ENCODE measurements at places on chromosomes 7 and 10.

DNA sequence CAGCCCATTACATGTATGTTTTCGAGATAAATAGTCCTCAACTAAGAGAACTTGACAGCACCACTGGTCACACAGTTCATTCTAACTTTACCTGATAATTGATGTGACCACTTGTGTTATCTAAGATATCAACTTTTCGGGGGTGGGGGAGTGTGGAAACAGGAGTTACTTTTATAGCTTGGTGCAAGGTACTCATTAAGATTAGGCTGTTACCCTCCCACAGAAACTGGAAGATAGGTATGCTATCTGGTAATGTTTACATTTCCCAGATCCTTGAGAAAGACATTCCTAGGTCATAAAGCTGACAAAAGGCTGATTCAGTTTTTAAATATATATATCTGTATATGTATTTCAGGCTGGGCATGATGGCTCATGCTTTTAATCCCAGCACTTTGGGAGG lies 11.1 kb downstream of the ERVW-1 start:
- no peak for DNase-seq
- peaks cover 2% of the 10 kb centered on the region for H3K36me3 ChIP-seq
- no peak overlapping the region for H3K4me3 ChIP-seq
- no peak overlapping the region for H3K27ac ChIP-seq
- no peaks in the 10 kb centered on the region for H3K27me3 ChIP-seq

DNA sequence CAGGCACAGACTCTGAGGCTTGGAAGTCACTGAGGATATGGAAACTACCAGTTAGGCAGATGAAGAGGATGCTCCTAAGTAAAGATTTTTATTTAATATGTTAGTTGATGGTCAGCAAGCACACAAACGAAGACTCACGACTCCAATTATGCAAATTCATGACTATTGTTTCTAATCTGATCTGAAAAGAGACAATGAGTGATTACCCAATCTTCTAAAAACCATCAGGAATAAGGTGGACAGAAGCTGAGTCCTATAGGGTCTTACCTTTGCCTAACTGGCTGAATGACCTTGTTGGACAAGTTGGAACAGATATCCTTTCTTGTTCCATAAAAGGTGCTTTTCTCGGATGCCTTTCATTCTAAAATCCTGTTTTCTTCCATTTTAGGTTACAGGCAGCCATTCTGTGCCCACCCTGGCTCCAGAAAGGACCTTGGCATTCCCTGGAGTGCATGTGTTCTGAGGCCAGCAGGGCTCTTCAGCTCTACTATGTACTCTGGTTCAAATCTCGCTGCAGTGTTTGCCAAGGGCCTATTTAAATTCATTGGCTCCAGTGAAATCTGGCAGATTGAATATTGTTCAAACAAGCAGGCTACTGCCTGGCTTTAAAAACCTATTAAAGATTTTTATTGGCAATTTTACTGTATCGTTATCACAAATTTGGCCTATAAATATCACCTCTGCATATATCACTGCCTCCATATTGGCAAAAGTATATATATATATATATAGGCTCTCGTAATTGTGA lies 77.5 kb downstream of the SLC25A13 start:
- no peaks in the 10 kb centered on the region for H3K36me3 ChIP-seq
- no peaks in the 10 kb centered on the region for H3K27me3 ChIP-seq
- DNase-seq, result no peak
- no peak overlapping the region for H3K27ac ChIP-seq
- no peak overlapping the region for H3K4me3 ChIP-seq
- no peaks in the 10 kb centered on the region for H3K4me1 ChIP-seq

DNA sequence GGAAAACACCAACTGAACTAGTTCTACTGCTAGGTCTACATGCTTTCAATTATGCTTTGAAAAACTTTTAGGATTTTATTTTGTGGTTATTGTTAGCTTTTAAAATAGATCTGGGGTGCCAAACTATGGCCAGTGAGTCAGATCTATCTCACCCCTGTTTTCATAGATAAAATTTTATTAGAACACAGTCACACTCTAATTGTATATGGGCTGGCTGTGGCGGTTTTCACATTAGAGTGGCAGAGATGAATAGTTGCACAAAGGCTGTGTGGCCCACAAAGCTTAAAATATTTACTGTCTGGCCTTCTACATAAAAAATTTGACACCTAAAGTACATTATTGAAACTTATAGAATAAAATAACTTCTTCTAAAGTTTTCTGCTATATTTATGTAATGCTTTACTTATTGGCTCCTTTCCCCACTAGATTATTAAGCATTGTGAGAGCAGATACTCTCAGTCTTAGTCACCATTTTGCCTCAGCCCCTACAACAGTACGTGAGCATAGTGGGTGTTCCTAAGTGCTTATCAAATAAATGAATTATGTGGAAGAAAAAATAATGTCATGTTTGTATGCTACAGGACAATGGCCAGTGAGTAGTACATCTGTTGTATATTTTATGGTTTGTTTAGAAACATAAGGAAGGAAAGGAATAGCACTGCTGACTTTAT lies 5.4 kb upstream of the SUV39H2 start:
- H3K4me1 ChIP-seq, result peaks cover 10% of the 10 kb centered on the region
- DNase-seq, result no peak
- no peak overlapping the region for H3K27ac ChIP-seq
- H3K36me3 ChIP-seq, result peaks cover 29% of the 10 kb centered on the region

GRCh38 chr7:150791304-150791703 lies 8.9 kb downstream of the TMEM176B start:
- no peak overlapping the region for H3K4me3 ChIP-seq
- H3K27me3 ChIP-seq, result no peaks in the 10 kb centered on the region
- no peak for DNase-seq
- H3K27ac ChIP-seq, result no peak overlapping the region
- no peaks in the 10 kb centered on the region for H3K36me3 ChIP-seq
- H3K4me1 ChIP-seq, result peaks cover 3% of the 10 kb centered on the region

DNA sequence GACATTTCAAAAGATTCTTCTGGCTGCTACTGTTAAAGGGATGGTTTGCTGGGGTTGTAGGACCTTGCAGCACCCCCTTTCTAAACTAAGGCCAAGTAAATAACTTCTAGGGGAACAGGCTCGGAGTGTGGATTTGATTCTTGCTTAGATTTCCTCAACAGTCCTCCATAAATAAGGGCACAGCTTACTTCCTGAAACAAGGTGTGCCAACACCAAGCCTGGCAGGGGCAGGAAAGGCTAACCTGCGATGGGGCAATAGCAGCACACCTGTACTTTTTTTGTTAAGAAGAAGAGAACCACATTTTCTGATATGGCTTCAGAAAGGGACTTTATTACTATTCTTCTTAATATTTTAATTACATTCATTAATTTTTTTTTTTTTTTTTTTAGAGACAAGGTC lies 121.9 kb downstream of the RNF216 start:
- H3K27ac ChIP-seq, result no peak overlapping the region
- no peak for DNase-seq
- H3K4me1 ChIP-seq, result peaks cover 37% of the 10 kb centered on the region
- H3K36me3 ChIP-seq, result peaks cover 3% of the 10 kb centered on the region
- no peaks in the 10 kb centered on the region for H3K27me3 ChIP-seq

DNA sequence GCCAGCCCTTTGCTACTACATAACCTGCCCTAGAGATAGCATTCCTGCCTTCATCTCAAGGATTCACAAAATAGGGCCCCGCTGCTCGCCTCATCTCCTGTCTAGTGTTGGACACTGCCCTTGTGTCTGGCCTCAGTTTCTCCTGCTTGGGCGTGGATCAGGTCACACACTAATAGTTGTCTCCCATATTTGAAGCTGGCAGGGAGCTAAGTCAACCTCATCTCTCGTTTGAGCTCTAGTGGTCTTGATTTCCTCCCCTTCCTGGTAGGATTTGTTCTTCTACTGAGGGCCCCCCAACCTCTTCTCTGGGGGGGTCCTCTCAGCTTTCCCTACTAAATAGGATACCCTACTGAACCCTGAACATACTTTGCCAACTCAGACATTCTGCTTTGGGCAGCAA lies 42.2 kb downstream of the ADCYAP1R1 start:
- no peaks in the 10 kb centered on the region for H3K4me1 ChIP-seq
- no peak for DNase-seq
- no peaks in the 10 kb centered on the region for H3K36me3 ChIP-seq

DNA sequence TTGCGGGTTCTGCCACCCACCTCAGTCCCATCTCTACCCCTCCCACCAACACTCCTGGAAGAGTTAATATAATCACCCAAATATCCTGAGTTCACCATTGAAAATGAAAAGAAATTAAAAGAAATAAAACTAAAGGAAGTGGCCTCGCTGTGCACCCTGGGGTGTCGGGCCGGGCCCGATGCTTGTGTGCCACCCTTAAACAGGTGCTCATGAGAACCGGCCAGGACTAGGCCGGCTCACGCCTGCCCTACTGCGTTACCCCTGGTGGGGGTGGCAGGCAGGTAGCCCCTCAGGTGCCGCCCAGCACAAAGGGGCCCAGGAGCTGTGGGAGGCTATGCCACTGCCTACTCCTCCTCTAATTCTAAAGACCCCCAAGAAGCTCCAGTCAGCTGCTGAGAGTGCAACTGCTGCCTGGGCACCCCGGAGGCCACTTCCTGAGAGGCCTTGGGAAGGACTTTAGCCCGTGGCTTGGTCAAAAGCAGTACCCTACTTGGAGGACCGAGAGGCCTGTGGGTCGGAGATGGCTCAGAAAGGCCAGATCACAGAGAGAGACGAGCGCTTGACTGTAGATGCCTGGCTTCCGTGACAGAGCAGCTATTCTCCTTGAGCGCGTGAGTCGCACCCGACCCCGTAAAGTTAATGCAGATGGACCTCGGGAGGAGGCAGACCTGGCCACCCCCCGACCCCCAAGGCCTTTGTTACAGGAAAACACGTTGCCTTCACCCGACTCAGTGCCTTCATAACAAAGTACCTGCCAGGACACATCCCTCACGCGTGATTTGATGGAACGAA lies 51.0 kb upstream of the PPP2R2D start:
- H3K4me1 ChIP-seq, result no peaks in the 10 kb centered on the region
- no peaks in the 10 kb centered on the region for H3K36me3 ChIP-seq
- no peak for DNase-seq
- no peak overlapping the region for H3K27ac ChIP-seq
- H3K27me3 ChIP-seq, result no peaks in the 10 kb centered on the region

GRCh38 chr7:46854958-46855473 lies 726.9 kb downstream of the TNS3 start:
- H3K36me3 ChIP-seq, result no peaks in the 10 kb centered on the region
- H3K27ac ChIP-seq, result no peak overlapping the region
- no peaks in the 10 kb centered on the region for H3K27me3 ChIP-seq
- H3K4me3 ChIP-seq, result no peak overlapping the region

DNA sequence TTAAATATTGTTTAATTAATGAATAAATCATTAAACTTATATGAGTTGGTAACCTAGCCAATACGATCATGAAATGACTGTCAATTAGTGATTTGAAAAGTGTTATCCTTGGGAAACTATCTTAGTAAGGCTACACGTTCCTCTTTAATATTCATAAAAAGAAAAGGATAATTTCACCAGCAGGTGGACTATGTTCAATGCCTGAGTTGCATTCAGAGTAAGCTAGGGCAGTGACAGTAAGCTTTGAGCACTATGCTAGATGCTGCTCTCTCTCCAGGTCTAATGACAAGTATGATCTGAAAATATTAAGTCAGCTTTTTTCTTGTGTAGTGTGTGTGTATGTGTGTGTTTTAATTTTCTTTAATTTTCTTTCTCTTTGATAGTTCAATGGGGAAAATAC lies 486.3 kb upstream of the PCDH15 start:
- H3K36me3 ChIP-seq, result no peaks in the 10 kb centered on the region
- no peak overlapping the region for H3K27ac ChIP-seq
- no peak overlapping the region for H3K4me3 ChIP-seq
- no peak for DNase-seq
- H3K27me3 ChIP-seq, result no peaks in the 10 kb centered on the region

- H3K4me1 ChIP-seq, result no peaks in the 10 kb centered on the region
- DNase-seq, result no peak
- H3K4me3 ChIP-seq, result no peak overlapping the region
- H3K36me3 ChIP-seq, result no peaks in the 10 kb centered on the region
- H3K27ac ChIP-seq, result no peak overlapping the region
- H3K27me3 ChIP-seq, result no peaks in the 10 kb centered on the region
These were observed 19.9 kb downstream of the AKR1C2 start for GRCh38 chr10:4983615-4984216.

DNA sequence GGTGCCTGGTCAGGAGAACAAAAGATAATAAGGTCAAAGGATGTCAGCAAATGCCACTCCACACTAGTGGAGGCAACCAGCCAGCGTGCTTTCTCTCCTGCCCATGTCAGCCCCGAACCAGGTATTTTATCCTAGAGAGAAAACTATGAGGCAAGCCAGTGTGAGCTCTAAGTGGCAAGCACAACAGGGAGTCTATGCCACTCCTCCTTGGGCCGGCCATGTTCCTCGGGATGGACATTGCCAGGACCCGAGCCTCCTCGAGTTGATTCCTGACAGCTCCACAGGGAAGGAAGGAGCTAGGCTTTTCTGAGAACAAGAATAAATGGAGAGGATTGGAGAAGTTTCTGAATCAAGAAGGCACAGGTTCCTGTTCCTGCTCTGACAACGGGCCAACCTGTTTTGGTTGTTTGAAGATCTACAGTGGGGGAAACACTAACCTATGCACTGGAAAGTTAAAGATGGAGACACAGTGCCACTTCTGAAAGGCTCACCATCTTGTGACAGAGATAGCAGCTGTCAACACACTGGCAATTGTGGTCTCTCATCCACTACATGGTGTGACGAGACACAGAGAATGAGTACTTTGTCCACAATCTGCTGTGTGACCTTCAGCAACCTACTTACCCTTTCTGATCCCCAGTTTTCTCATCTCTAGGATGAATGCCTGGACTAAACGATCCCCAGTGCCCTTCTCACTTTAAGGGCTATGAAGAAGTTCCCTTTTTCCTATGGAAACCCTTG lies 28.8 kb downstream of the ABLIM1 start:
- peaks cover 17% of the 10 kb centered on the region for H3K27me3 ChIP-seq
- H3K4me1 ChIP-seq, result peaks cover 12% of the 10 kb centered on the region
- DNase-seq, result no peak
- H3K4me3 ChIP-seq, result no peak overlapping the region
- H3K27ac ChIP-seq, result no peak overlapping the region
- H3K36me3 ChIP-seq, result no peaks in the 10 kb centered on the region
